ENCODE measurements at places on chromosomes 13 and 19. TPM values are rescaled to one million over a fixed set of nuclear protein-coding genes. Genes with fewer than 3 reads are reported as not detected.

PSG6 gene
- total RNA-seq: not detected

DNA sequence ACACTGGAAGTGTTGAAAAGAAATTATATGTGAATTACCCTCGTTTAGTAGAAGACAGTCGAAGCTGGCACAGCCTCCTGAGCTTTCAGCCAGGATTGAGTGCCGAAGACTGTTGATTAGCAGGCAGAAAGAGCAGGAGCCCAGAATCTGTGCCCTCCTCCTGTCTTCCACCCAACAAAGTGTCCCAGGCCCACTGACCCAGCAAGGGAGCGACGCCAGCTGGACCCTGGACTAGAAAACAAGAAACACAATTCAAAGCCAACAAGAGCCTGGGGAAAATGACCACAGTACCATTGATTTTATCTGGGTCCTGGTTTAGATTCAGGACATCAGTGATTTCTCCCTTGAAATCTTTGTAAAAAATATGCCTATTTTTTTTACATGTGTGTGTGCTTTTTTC is 120.7 kb downstream of the RXFP2 start:
- DNase-seq: no peak

DNA sequence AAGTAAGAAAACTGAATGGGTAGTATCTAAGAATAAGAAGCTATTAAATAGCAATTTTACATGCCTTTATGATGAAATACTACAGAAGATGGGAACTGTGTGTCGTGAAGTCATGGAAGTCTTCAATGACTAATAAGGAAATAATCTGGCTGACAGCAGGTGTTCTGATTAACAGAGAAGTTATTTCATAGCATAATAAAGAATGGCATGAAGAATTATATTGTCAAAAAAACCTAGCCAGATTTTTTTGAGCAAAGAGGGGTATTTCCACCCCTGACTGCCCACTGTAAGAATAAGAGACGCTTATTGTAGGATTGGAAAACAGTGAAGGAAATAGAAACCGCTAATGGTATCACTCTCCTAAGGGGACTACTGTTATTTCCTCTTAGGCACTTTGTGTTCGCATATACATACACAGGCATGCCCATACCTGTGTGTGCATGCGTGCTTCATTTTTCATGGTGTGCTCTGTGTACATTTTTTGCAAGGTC is 318.8 kb downstream of the SHISA2 start:
- DNase-seq: no peak

DNA sequence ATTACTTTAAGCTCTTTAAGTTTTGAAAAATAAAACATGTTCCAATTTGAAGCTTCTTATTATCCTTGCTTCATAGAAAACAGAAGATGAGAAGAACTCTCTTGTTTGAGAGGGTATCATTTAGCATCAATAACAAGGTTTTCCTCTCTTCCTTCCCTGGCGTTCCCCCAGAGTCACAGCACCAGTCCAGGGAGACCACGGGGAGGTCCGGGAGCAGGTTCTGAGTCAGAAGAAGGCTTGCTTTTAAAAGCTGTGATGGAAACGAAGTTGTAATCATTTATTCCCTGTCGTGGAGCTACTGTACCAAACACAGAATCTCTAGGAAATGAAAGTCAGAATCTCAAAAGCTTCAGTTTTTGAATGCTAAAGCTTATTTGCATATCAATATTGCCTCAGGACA is 174.0 kb upstream of the LSM14A start:
- no peak for DNase-seq

SIGLEC10 gene
- 7.6 TPM for total RNA-seq

GRCh38 chr19:19619181-19619848 is 828 bp upstream of the PBX4 start:
- DNase-seq: no peak

DNA sequence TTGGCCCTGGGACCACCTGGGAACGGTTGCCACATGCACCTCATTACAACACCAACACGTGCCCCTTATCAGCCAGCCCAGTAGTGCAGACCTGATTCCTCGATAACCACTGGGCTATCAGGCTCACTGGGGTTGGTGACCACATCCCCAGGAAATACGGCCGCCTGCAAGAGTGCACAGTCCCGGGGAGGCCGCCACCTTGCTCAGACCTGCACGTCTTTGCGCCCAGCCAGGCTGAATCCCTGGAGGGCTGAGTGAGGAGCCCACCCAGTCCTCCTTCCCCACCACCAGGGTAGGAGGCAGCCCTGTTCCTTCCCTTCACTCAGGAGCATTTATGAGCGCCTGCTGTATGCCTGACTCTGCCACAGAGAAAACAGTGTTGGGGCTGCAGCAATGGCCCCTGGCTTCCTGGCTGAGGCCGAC is 67.8 kb downstream of the CEBPG start:
- DNase-seq: no peak

SLITRK6 gene
- 1.2 TPM for total RNA-seq

MYDGF gene
- 41.9 TPM for total RNA-seq

DNA sequence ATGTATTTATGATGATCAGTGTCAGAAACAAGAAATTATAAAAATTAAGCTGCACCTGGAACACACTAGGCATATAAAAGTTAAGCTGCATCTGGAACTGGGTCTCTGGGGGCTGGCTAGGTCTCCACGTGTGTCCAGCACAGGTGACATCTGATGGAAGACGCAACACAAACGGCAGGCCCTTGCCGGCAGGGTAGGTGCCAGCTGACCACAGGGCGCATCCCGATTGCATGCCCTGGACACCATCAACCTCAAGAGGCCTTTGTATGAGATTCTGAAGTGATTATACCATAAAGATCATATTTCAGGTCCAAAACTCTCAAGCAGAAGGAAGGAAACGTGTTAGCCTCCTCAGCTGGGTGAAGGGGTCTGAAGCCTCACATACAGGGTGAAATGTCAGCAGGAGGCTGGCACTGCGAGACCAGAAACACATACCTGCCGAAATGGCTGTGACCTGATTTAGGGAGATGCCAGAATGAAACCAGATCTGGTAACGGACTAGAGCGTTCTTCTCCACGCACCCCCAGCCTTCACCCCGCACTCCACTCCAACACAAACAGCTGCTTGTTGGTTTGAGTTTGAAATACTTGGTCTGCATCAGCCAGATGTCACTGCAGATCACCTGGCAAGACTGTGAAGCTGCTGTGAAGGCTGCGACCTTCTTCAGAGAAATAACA is 37.3 kb downstream of the COL4A1 start:
- DNase-seq: no peak

- peak; percentile 22 for DNase-seq
These were observed 175.2 kb downstream of the PAN3 start for GRCh38 chr13:28313579-28313978.

GRCh38 chr13:48188131-48188530 is 44.9 kb upstream of the ITM2B start:
- DNase-seq: no peak

DNA sequence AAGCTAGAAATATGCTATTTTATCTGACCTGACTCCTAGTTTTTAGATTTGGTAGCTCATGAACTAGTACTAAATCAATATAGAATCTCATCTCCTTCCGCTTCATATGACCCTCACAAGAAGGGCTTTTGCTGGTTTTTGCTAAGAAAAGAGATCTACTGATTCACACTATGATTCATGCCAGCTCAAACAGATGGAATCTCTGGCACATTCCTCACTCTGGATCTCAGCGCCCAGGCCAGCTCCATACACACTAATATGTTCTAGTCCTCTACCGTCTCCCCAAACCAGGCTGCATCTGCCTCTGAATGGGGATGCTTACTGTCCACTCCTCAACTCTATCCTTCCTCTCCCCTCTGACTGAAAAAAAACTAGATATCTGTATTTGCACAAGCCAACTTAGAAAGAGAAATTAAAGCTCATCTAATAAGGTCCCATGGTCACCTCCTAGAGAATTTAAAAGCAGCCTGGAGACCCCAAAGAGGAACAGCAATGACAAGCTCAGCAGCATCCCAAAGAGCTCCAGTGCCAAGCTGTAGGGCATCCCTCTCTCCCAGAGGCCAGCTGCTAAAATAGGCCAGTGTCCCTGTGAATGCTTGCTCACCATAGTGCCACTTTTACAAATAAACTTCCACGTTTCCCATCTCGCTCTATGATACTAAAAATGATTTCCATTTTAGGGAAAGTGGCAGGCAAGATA is 74.9 kb downstream of the LHFPL6 start:
- no peak for DNase-seq

- no peak for DNase-seq
These were observed 12.8 kb upstream of the SIGLEC10 start for GRCh38 chr19:51430221-51430620.

- DNase-seq: no peak
These were observed 755 bp upstream of the ZNF726 start for GRCh38 chr19:23913931-23914330.

HRC gene
- total RNA-seq: 1.3 TPM

DNA sequence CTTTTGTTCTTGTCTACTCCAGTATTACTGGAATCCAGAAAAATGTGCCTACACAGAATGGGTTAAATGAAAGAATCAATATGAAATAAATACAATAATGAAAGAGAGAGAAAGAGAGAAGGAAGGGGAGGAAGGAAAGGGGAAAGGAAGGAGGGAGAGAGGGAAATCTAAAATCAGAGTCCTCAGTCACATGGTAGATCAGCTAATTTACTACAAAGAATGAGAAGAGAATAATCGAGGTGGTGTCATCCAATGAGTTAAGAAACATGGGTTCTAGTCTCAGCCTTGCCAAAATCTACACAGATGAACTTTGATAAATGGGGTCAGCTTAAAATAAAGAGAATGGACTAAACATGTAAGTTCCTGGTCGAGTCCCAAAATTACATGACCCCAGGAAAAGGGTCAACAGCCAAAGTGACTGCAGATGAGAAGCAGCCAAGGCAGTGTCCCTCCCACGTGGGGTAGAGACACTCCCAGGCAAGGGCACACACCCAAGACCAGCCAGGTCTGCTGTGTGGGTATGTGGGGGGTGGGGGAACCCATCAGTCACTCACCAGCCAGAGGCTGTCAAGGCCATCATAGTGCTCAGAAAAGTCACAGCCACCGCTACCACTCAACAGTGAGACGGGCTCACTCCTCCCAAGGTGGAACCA is 103.6 kb downstream of the STK24 start:
- DNase-seq: no peak

GRCh38 chr19:56150358-56150757 is 9.3 kb downstream of the ZNF444 start:
- DNase-seq: no peak

DNA sequence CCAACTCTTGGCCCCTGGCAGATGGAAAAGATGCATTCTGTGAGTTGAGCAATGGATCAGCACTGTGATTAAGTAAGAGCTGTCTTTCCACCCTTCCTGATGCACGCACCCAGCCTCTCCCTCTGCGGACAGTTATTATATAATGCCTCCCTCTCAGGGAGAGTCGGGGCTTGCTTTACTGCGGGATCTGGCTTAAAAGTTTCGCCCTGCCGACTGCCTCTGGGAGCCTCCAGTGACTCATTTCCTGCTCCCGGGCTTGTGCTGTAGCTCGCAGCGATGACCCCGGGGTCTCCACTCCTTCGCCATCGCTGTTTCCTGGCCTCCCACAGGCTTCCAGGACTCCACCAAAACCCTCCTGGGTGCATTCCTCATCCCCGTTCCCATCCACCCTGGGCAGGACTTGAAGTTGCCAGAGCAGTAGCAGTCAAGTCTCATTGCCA is 107.4 kb upstream of the SLC7A1 start:
- no peak for DNase-seq

- DNase-seq: no peak
These were observed 88.7 kb upstream of the PCDH9 start for GRCh38 chr13:67318860-67319259.

- no peak for DNase-seq
These were observed 6.2 kb downstream of the CPAMD8 start for GRCh38 chr19:17020385-17020784.

ZNF835 gene
- 0.71 TPM for total RNA-seq

DNA sequence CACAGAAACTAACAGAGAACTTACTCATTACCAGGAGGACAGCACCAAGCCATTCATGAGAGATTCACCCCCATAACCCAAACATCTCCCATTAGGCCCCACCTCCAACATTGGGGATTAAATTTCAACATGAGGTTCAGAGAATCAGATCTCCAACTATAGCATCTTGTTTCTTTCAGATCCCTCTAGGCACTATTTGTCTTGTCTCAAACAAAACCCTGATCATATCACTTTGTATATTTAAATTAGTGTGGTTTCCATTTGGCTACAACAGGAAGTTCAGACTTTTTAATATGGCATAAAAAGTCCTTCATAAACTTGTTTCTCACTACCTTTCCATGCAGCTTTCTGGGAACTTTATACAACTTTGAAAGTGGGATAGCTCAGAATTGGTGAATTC is 699.0 kb upstream of the MIR17HG start:
- no peak for DNase-seq

DNA sequence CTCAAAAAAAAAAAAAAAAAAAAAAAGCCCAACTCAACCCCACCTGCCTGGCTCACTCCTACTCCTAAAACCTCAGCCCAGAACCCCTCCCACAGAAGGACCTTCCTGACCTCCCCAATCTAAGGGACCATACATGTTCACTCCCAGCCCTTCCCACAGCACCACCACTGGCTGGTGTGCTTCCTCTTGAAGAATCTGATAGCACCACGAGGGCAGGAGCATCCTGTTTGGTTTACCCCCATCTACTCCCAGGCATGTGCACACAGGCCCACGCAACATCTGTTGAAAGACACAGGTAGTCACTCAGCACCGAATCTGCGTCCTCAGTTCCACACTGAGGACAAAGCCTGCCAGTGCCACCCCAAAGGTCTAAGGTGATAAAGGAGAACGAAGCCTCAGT is 8.2 kb downstream of the LATS2 start:
- no peak for DNase-seq

ZNF569 gene
- total RNA-seq: 7.8 TPM

DNA sequence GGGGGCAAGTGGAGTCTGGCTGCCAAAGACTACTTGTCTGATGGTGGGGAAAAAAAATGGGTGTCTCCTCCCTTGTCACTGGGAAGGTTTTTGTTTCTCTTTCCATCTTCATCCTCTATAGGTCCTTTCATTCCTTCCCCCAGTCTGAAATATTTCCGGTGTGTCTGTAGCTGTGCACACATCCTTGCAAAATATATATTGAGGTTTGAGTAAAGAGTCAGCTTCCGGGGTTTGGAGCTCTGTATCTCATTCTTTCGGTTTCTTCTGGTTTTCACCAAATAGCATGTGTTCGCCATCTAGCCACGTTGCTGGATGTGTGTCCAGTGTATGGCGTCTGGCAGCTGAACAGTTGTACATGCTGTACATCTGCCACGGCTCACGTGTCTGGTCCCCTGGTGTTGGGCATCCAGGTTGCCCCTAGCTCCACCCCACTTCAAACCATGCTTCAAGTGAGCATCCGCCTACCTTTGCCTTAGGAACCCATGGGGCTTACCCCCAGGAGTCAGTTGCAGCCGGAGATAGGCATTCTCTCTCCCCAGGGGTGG is 142.2 kb downstream of the SIPA1L3 start:
- DNase-seq: peak; percentile 78

HTR2A gene
- total RNA-seq: 0.38 TPM

- no peak for DNase-seq
These were observed 1138.2 kb downstream of the UQCRFS1 start for GRCh38 chr19:28074773-28075172.

COL4A2 gene
- 47.2 TPM for total RNA-seq

Measured in thymus (tissue), 14 donors.